ENCODE measurements at places on chromosomes 5 and 9.

DNA sequence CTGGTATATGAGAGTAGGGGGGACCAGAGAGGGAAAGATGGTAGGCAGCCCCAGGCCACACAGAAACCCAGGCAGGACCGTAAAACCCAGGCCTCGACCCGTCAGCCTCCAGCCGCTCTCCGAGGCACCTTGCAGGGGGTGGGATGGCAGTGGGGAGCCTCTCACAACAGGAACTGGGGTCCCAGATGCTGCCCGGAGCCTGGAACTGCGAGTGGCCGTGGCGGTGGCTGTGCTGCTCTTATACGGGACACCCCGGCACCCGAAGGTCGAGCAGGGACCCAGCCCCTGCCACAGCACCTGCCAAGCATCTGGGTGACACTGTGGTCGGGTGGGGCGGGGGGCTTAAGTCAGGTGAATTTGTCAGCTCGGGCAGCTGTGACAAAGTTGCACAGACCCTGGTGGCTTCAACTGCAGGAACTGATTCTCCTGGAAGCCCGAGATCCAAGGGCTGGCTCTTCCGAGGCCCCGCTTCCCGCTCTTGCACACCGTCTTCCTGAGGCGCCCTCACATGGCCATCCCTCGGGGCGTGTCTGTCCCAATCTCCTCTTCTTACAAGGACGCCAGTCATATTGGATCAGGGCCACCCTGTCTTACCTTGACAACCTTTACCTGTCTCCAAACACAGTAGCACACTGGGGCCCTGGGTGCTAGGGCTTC, 47.6 kb upstream of the EGFL7 start:
- DNase-seq = no peak

DNA sequence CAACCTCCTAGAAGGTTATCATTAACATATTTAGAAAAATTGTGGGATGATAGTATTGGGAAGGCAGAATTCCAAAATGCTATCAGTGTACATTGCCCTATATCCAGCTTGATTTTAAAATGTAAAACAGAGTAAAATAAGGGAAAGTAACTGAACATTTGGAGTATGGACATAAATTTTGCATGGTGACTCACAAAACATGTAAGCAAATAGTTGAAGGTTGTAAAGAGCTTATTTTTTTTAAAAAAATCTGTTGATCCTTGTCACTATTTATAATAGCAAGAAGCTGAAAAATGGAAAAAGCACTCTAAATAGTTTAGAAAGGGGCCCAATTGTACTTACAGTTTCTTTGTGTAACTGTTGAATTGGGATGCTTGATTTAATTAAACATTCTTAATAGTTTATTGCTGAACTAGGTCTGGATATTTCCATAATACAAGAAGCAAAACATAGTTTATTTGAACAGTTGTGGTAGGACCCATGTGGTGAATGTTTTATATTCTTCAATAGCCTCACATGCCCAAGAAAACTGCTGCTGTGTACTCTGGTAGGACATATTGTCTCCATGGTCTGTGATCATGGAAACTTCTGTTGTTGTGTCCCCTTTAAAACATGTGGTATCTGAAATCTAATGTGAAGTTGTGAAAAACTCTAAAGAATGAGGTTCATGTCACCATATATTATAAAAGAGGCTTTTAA, 82.4 kb downstream of the NNT start:
- no peak for DNase-seq

GRCh38 chr9:36169166-36169565, at the start of gene CCIN:
CCIN (plus strand) TSS chr9:36169388; CDS start chr9:36169503, 115 bp downstream.
- no peak for DNase-seq

DNA sequence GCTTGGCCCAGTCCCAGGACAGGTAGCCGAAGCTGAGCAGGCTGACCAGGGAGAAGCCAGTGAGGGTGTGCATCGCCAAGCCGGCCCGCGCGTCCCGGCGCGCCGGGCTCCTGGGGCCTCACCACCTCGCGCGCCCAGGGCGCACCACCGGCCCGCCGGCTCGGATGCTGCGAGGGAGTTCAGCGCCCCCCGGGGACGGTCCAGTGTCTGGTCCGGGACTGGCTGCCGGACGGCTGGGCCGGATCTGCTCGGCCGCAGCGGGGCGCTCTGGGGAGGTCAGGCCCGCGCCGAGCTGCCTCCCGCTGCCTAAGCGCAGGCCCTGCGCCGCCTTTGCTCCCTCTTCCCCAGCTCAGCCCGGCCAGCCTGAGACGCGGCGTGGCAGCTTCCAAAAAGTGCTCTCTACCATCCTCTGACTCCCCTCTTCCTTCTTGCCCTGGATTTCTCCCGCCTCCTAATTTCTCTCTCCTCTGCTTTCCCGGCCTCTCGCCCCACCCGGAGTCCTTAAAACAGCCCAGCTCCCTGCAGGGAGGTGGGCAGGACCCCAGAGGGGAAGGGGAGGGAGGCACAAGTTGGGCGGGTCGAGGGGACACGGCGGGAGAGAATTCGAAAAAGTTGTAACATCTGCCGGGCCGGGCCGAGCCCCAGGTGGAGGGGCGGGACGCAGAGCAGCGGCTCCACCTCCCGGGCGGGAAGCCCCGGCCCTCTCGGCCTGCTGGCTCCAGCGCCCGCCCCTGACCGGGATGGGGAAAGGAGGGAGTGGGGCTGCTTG, at the start of gene ARSI:
Gene ARSI, minus strand, starts transcription at position 605 of the 769 bp plus-strand sequence. Its CDS starts 532 bp downstream, at position 73.
- DNase-seq = no peak

GRCh38 chr5:1899201-1899600, 16.5 kb upstream of the IRX4 start:
- no peak for DNase-seq

DNA sequence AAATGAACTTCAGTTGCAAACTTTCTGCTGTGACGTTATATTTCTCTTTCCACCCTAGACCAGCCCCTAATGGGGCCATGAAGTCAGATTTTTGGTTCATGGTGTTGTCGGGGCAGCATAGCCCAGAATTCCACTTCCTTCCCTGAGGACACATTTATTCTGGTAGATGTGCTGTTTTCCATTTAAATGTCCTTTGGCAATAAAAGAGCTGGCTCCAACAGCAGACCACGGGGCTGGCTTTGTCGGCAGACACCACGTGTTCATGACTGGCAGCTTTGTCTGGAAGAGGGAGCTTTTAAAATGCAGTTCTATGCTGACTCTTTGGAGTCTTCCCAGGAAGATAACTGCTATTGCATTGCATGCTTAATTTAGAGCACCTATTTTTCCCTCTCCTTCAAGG, 17.6 kb upstream of the LCP2 start:
- DNase-seq = no peak

DNA sequence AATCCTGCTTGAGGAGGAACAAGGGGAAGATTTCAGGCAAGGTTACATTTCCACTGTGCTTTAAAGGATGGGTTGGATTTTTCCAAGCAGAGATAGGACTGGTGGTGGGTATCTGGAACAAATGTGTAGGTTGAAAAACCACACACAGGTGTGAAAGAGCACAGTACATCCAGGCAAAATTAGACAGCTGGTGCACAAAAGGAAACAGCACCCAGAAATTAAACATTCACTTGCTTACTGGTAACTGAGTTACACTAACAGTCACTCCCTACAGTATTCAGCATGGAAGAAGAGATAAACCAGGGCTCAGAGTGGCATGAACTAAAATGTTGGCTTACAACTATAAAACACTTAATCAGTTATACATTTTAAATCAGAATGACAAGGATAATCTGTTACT, 81.5 kb upstream of the RASEF start:
- DNase-seq = no peak

Data from activated naive CD4-positive, alpha-beta T cell (primary cell).